ENCODE measurements at places on chromosomes 7 and 10.

DNA sequence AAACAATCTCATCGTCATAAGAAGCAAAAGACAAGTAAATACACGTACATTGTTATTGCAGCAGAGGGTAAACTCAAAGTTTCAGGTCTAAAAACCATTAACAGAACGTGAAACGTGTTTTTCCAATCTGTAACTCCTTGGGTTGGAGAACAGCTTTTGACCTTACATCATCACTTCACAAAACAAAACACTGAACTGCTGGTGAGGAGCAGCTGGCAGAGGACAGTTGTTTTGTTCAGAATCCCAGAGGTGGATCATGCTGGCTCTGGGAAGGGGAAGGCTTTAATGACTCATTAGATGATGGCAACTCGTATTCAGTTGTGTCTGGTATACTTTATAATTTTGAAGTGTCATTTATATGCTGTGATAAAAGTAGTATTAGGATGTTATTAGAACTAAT lies 923.0 kb upstream of the CELF2 start:
- DNase-seq = no peak

GRCh38 chr10:12322583-12323131 lies 26.7 kb upstream of the CAMK1D start:
- no peak for DNase-seq

DNA sequence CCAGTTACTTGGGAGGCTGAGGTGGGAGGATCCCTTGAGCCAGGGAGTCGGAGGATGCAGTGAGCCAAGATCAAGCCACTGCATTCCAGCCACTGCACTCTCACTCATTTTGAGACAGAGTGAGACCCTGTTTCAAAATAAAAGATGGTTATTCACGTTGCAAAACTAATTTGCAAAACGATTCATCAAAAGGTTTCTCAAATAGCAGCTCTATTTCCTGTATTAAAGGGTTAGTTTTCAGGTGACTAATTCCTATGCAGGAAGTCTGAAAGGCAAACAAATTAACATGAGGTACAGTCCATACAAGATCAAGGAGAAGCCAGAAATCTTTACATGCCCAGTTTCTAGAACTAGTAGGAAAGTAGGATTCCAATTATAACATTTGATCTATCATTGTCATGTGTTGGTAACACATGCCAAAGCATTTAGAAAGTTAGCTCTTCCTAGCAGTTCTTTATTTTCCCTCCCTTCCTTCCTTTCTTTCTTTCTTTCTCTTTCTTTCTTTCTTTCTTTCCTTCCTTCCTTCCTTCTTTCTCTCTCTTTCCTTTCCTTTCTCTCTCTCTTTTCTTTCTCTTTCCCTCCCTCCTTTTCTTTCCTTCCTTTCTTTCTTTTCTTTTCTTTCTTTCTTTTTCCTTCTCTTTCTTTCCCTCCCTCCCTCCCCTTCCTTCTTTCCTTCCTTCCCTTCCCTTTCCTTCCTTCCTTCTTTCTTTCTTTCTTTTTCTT lies 49.3 kb downstream of the DENND2A start:
- DNase-seq = no peak

DNA sequence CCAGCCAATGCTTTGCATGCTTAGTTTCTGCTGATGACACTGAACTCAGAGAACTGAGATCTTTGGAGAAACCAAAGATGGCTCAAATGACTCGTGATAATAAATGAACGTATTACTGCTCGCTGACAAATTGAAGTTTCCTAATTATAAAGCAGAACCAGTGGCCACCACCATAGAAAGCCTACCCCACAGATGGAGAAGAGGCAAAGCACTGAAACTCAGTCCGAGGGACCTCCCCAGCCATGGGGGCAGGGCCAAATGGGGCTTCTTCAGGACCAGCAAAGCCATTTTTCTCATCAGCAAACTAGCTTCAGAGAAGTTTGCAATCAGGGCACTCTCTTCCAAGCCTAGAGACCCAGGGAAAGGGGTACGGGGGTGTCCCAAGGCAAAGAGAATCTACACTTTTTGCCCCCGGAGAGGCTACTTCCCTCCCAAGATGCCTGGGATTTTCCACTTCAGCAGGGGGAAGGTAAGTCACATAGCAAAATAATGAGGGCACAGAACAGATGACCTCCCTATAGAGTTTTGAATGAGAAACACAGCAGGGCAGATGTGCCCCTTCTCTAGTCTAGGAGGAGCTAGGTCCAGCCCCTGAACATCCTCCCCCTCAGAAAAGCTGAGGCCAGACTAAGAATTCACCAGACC lies 4.3 kb upstream of the IL6 start:
- no peak for DNase-seq

DNA sequence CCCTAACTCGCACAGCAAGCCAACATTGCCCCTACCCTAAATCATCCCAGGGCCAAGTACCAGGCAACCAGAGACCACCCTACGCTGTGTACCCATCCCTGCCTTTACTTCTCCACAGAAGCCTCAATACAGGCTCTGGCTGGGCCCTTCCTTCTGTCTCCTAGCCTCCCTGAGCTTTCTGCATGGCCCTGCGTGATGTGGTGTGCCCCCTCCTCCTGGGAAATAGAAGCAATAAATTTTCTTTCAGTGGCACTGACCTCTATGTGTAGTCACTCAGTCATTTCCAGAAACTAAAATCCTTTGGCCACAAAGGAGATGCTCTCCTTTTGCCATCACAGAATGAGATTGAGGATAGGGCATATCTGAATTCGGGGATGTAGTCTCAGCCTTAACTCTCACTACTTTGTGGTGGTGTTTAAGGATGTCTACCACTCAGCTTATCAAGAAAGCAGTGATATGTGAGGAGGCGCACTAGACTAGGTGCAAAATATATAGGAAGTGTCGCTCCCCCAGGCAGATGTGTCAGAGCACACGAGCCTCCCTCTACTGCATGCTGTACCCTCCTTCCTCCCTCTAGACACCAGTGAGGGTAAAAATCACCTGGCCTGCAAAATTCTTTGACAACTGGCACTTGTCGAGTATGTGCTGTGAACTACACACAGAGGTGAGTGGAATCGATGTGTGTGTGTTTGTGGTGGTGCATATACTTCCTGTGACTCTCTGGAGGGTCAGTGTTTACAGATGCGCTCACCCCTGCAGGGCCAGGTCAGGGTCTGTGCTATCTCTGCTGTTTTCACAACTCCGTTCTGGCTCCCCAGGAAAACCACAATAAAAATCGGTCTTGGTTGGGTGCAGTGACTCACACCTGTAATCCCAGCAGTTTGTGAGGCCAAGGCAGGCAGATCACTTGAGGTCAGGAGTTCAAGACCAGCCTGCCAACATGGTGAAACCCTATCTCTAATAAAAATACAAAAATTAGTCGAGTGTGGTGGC lies 825.9 kb upstream of the IGFBP3 start:
- DNase-seq = no peak
